Activated CD8-positive, alpha-beta memory T cell treated with anti-CD3 and anti-CD28 coated beads for 24 hours (primary cell): ENCODE measurements at places on chromosomes 7 and 10.

DNA sequence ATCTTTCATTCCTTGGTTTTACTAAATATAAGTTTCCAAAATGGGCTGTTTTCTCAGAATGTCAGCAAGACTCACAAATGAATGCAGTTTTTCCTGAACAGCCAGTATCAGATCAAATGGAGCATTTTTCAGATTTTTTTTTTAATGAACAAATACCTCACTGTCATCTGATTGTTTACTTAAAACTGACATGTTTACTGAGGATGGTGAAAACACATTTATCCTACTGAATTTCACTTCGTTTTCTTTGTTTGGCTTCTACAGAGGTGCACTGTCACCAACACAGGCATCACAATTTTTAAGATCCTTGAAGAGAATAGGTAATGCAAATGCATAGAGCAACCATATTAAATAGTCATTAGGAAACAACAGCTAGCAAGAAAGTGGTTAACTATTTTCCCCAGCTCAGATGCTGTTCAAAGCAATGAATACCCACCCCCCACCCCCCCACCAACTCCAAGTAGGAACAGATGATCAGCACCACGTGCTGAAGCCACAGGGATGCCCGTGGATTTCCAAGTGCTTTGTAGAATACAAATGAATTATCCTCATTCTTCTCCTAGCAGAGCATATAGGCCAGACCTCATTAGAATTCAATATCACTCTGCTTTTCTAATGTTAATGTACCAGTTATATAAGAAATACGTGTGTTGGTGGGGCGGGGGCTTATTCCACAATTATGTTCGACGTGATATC is 205.9 kb downstream of the SKAP2 start:
- no peak for DNase-seq

GRCh38 chr7:30253796-30254165 is 30.6 kb upstream of the ZNRF2 start:
- no peak for DNase-seq

- no peak for DNase-seq
Measured at GRCh38 chr7:89027781-89028180, 232.2 kb upstream of the TEX47 start.

GRCh38 chr7:87171282-87171934 is 19.2 kb downstream of the DMTF1 start:
- no peak for DNase-seq

DNA sequence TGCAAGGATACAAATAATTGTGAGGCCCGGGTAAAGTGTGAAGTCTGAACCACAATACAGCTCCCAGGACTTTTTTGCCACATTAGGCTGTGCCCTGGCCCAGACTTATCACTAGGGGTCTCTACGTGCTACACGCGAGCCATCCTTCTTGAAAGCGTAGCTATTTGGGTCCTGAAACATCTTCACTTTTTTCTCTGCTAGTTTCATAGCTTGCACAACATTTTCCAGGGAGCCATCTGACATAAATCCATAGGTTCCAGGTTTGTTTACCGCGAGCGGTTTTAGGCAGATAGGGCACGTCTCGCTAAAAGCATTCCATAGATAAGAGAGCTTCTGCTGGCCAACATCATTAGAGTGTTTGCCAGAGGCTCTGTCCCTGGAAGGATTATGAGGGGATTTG is 226.5 kb downstream of the RPS24 start:
- DNase-seq, result no peak

DNA sequence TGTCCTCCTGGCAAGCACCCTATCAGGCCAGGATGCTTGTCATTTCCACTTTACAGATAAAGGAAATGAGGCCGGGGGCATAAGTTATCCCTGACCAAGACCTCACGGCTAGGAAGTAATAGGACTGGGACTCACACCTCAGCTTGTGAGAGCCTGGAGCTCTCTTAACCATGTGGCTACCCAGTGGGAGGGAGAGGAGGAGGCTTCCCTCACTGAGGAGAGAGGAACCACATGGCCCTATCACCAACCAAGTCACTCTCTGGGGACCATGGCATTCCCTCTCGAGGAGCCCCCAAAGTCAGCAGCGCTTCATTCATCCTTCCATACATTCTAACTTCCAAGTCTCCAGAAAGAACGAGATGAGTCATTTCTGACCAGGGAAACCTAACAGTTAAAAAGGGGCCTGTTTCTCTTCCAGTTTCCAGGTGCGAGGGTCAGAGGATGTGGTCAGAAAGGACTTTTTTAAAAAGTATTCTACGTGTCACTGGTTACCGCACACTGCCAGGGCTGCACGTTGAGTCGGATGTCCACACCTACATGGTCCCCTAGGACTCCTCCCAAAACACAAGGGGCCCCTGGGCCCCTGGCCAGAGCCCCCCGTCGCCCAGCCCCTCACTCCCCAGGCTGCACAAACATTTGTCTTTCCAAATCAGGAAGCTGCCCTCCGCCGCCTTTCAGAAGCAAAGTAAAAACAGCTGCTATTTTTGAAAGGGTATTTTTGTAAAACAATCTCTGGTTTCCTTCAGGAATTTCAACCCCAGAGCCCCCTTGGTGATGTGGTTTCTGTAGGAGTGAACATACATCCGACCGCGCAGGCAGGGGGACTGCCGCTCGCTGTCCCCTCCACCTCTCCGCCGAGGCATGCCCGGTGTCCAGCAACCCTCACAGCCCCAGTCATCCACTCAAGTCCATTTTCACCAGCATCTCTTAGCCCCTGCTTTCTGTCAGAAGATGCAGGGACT is 128.2 kb upstream of the CHST15 start:
- no peak for DNase-seq

GRCh38 chr7:148212731-148213130 is 377.8 kb upstream of the C7orf33 start:
- no peak for DNase-seq

GRCh38 chr7:83060218-83060617 is 102.5 kb downstream of the PCLO start:
- no peak for DNase-seq

DNA sequence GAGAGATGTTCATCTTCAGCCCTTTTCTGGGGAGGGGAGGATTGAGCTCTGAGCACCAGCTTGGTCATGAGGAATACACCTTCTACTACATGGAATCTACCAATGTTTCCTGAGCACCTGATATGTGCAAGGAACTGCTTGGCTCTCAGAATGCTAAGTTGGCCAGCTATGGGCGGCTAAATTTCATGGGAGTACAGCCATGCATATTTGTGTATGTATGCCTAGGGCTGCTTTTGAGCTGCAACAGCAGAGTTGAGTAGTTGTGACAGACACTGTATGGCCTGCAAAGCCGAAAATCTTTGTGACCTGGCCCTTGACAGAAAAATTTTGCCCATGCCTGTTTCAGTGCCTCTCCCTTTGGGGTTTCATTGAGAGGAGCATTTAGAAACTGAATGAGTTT is 44.9 kb downstream of the NPY start:
- DNase-seq, result no peak

DNA sequence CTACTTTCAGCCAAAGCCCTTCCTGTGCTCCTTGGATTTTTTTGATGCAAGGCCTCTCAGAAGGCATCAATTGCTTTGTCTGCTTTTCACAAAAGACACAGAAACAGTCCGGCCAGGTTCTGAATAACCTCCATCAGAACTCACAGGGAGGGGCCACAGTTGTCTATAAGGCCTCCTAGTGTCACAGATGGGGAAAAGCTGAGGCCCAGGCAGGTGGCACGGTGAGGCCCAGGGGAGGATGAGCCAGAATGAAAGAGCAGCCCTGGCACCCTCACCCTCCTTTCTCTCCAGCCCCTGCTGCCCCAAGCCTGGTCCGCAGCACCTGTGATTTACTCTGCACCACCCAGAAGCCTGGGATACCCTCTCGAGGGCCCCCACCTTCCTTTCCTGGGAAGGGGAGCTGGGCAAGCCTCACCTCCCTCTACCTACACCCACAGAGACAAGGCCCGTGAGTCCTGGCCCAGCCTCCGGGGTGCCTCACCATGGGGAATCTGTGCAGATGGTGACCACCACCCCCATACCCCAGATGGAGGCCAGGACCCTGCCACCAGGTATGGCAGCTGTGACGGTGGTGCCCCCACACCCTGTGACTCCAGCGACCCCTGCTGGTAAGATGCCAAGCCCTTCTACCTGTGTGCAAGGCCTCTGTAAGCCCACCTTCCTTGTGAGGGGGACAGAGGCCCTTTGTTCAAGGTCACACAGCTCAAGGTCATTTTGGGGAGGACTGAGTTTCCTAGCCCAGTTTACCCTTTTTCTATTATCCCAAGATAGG is 26.2 kb upstream of the ZNF467 start:
- peak; percentile 76 for DNase-seq

GRCh38 chr7:11848251-11848650 is 16.3 kb upstream of the THSD7A start:
- no peak for DNase-seq

DNA sequence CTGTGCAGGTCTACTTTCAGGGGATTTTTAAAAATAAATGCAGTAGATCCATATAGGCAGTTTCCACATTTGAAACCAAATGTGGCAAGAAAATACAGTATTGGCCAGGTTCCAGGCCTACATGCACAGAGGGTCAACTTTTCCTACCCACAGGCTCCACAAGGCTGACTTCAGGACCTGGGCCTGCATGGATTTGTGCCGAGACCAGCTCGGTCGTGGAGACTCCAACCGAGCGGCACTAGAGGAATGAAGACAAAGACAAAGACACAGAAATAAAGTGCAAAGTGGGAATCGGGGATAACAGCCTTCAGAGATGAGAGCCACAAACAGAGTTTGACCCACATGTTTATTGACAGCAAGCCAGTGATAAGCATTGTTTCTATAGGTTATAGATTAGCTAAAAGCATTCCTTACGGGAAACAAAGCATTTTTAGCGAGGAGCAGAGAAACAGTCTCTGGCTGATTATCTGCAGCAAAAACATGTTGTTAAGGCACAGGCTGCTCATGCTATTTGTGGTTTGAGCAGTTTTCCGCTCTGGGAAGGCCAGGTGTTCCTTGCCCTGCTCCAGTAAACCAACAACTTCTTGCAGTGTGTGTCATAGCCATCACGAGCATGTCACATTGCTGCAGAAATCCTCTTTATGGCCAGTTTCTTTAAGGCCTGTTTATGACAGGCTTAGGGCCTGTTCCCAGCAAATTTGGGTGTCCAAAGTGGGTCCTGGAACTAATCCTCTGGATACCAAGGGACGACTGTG is 52.6 kb downstream of the ZNF37A start:
- no peak for DNase-seq

- no peak for DNase-seq
Measured at GRCh38 chr10:80064120-80064886, 14.2 kb upstream of the TMEM254 start.

DNA sequence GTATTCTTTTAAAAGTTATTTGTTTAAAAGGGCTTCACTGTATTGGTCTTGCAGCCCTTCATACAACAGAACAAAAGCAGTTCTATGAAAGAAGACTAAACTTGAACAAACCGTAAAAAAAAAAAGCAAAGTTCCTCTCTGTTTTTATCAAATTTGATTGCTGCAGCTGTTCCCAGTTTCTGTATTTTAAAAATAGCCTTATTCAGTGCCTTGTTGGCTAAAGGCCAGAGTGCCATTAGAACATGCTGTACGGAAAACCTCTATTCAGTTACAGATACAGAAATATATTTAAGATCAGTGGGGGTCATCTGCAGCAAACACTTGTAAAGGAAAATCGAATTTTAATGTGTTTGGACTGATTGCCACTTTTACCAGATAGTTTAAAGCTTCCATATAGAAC is 207.8 kb upstream of the ETV1 start:
- no peak for DNase-seq

DNA sequence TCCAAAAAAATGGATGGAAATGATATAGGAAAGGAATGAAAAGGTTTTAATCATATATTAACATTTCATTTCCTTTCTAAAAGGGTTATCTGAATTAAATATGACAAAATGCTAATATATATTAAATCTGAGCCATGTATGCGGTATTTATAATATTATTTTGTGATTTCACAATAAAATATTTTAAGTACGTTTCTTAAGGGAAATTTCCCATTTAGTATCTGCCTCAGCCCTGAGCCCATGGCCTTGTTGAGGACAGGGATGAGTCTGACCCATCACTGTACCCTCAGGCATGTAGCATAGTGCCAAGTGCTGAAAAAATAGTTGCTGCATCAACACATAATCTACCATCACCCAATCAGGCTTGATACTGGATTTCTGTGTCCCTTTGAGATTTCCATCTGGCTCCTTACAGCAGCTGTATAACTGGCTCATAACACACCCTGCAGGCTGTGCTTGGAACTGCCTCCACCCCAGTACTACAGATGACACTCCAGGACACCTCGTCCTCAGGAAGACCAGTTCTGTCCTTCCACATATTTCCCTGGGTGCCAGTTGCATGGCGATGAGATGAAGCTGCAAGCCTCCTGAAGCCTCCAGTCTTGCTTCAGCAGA is 59.4 kb upstream of the ASAH2 start:
- no peak for DNase-seq

DNA sequence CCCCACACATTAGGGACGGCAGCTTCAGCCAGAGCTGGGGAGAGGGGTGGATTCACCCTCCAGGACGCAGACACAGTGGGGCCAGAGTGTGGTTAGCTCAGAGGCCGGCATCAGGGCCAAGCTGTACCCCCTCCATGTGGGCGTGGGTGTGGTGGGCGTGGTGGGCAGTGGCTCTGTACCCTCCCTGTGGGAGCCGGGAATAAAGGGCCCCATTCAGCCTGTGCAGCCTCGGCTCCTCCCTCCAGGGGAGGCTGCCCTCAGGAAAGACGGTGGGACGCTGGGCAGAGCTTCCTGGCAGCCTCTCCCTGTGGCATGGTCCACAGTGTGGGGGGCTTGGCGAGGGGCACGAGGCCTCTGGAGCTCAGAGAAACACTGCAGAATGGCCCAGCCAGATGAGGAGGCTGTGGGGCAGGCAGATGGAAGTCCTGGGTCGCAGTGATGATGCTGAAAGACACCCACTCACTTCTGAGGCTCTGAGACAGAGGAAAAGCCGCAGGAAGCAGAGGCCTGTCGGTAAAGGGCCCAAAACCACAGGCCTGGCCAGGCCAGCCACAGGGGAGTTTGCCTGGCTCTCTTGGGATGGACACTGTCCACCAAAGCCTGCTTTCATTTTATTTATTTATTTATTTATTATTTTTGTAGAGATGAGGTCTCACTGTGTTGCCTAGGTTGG is 108.0 kb downstream of the SH3PXD2A start:
- no peak for DNase-seq

- DNase-seq, result no peak
Measured at GRCh38 chr10:34037499-34037898, 703.0 kb upstream of the NRP1 start.

DNA sequence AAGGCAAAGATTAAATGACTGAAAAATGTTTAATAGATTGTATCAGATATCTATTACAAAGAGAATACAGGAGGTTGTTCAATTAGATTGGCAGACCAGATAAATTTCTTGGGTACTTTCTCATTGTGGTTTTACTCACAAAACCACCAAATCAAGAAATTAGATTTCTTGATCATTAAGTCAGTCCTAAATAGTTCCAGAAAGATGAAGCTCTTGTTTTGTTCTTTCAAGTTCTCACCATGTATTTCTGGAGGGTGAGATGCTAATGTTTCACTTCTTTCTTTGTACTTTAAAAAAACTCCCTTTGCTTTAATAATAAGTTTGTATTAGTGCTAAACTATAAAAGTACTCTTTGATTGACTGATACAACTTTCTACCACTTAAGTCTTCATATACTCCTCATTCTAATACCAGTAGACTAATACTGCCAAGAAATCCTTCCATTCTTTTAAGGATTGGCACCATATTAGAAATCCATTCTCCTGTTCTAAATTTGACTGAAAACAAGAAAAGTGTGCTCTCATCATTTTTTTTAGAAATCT is 69.4 kb downstream of the RNF133 start:
- DNase-seq, result no peak

- DNase-seq, result no peak
Measured at GRCh38 chr10:72605122-72605521, 20.8 kb downstream of the MICU1 start.
